Cerebellum (tissue), 4 donors: ENCODE measurements at places on chromosomes 6 and 20.

DNA sequence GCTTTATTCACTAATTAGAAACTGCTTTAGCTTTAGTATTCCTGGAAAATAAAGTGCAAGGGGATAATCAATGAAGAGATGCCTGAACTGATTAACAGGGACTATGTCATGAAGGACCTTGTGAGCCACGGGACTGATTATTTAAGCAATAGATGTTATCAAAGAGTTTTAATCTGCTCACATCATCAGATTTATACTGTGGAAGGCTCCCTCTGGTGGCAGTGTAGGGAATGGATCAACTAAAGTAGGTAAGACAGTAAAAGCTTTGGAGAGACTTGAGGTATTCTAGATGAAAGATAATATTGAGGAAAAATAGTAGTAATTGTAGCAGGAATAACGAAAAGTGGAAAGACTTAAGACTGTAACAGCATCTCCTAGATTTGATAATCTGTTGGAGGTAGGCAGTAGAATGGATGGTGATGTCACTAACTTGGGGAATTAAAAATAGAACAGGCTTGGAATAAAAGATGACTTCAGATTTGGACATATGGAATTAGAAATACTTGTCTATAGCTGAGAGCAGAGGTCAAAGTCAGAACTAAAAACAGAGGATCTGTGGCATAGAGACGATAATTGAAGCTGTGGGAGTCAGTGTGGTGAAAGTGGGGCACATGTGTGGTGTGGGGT is 80.3 kb upstream of the HTR1E start:
- peak; percentile 30 for DNase-seq

- DNase-seq = no peak
Measured at GRCh38 chr6:33029328-33030184, 20.2 kb upstream of the HLA-DOA start.

GRCh38 chr20:58647796-58648501 is 3.1 kb upstream of the STX16 start:
- DNase-seq = no peak

DNA sequence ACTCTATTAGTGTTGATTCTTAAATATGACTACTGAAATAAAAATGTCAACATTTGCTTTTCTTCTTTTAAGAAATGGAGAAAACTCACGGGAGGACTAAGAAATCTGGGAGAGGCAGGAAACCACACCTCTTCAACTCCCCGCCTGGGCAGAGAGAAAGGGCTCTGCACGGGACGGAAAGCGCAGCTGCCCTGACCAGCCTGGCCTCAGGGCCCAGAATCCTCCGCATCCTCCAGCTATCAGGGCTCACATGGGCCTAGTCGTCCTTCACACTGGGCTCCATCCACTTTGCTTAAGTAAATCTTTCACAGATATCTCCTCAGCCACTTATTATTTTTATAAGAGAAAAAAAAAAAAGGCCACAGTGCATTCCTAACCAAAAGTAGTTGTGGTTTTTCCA is 215.1 kb downstream of the TBXT start:
- no peak for DNase-seq

DNA sequence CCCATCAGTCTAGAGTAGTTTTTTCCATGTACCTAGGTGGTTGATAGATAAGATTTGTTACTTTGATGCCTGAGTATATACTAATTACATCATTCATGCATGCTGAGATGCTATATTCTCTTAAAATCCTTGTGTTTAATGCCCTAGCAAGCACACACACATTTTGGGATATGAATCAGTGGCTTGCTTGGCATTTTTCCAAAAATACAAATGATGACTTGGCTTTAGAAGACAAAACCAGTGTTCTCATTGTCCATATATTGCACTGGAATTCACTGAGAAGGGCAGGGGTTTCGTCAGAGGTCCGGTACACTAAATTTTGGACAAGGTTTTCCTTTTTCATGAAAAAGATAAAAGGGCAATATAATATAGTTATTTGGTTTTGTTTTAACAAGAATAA is 24.9 kb downstream of the GTPBP2 start:
- DNase-seq = no peak

DNA sequence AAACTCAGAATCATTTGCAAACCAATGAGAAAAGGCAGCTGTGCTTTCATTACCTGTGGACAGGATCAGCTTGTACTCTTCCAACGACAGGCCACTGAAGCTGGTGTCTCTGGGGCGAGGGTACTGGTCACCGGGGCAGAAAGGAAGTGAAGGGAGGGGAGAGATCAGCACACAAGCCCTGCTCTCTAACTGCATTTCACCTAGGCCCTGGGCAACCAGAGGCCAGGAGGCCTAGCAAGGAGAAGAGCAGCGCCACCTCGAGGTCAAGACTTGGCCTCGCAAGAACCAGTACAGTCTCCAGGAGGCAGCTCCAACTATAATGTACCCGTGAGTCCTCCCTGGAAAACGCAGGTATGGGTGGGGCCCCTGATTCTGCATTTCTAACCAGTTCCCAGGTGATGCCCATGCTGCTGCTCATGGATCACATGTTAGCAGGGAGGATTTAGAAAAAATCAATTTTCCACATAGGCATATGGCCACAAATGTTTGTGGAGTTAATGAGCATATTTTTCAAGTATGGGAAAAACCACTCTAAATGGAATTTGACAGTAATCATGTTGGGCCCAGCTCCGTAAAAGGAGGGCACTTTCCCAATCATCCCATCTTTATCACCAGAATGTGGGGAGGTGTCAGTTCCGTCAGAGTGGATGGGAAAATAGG is 11.0 kb downstream of the UQCC2 start:
- no peak for DNase-seq
